ENCODE measurements at places on chromosomes 11 and 22. TPM values are rescaled to one million over a fixed set of nuclear protein-coding genes. Genes with fewer than 3 reads are reported as not detected.
A peak's percentile ranks its signal among the peaks of the same experiment; 100 is the strongest.

Gene MOGAT2
- not detected for total RNA-seq

- DNase-seq: no peak
Measured at GRCh38 chr11:86247608-86248007, 3.1 kb downstream of the EED start.

DNA sequence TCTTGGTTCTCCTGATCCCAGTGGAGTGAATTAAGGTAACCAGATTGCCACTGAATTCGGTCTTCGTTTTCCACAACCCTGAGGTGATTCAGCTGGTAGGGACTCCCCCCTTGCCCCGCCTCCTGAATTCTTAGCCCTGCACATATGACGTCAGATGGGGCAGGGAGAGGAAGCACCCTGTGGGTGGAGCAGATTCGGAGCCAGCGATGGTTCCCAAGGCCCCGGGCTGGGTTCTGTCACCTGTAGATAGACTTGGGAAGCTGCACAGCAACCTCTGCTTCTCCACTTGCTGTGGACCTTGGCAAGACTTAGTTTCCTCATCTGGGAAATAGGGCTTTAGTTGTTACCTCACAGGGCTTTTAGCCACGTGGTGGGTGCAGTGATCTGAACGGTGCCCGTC is 67.8 kb downstream of the CTTN start:
- peak; percentile 21 for DNase-seq

GRCh38 chr11:96393753-96394348 is 4.0 kb downstream of the JRKL start:
- DNase-seq: peak; percentile 53

DNA sequence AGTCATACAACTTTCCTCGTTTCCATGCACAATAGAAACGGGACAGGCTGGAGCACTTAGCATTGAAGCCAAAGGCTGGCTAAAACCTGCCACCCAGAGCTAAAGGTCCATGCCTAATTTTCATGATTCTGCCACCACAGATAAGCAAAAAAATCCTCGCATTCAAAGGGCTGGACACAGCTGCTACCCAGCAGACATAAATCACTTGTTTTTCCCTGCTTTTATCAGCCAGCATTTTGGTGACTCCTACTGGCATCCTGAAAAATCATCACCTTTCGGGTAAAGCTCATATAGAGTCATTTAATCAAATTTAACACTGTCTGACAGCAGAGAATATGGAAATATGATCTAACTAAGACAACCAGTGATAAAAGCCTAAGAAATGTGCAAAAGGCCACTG is 37.9 kb downstream of the ALG9 start:
- peak; percentile 9 for DNase-seq

- peak; percentile 90 for DNase-seq
Measured at GRCh38 chr22:45064313-45065278, 54.8 kb upstream of the PHF21B start.

- DNase-seq: no peak
Measured at GRCh38 chr11:75413864-75414263, 14.5 kb downstream of the RPS3 start.

GRCh38 chr11:29612423-29612822 is 404.4 kb downstream of the KCNA4 start:
- no peak for DNase-seq

Gene NXPE2
- total RNA-seq: 0.39 TPM

Gene C11orf65
- 0.24 TPM for total RNA-seq

GRCh38 chr22:38628444-38628843 is 27.7 kb downstream of the FAM227A start:
- DNase-seq: no peak

GRCh38 chr11:76443268-76443980 is 1.4 kb upstream of the EMSY start:
- peak; percentile 17 for DNase-seq

Data from RPMI7951 (cell line).